ENCODE measurements at places on chromosomes 3 and 15. TPM values are rescaled to one million over a fixed set of nuclear protein-coding genes. Genes with fewer than 3 reads are reported as not detected.

The CCDC54 gene
- total RNA-seq = not detected

The DOCK3 gene
- total RNA-seq = 0.50 TPM

The AADACL2 gene
- total RNA-seq = not detected

The EPHB1 gene
- 0.37 TPM for total RNA-seq

The GP9 gene
- total RNA-seq = not detected

The TMC3 gene
- not detected for total RNA-seq

The ROPN1 gene
- not detected for total RNA-seq

The DPPA4 gene
- not detected for total RNA-seq

The ZNF80 gene
- not detected for total RNA-seq

The ILDR1 gene
- total RNA-seq = not detected

The OXSR1 gene
- 33.2 TPM for total RNA-seq

The LRRC31 gene
- not detected for total RNA-seq

The IMPG2 gene
- not detected for total RNA-seq

The OCA2 gene
- total RNA-seq = 0.09 TPM

The ALDH1L1 gene
- 0.64 TPM for total RNA-seq

The ANKDD1A gene
- 1.9 TPM for total RNA-seq

The MCTP2 gene
- total RNA-seq = not detected

The MORC1 gene
- not detected for total RNA-seq

The CACNA1D gene
- 1.2 TPM for total RNA-seq

The KLHL6 gene
- total RNA-seq = not detected

The ZKSCAN7 gene
- total RNA-seq = not detected

The ANKUB1 gene
- not detected for total RNA-seq

The MDFIC2 gene
- total RNA-seq = not detected

The HMCES gene
- 41.7 TPM for total RNA-seq

The TMEM207 gene
- total RNA-seq = not detected

The FANCD2OS gene
- not detected for total RNA-seq

The PRR23A gene
- not detected for total RNA-seq

The INKA1 gene
- total RNA-seq = 1.7 TPM

The CLDN16 gene
- total RNA-seq = 0.06 TPM

The GPR160 gene
- total RNA-seq = 1.8 TPM

The EOGT gene
- total RNA-seq = 12.8 TPM

The CYP11A1 gene
- total RNA-seq = not detected

The SPRED1 gene
- total RNA-seq = 11.4 TPM

The ZDHHC19 gene
- 0.60 TPM for total RNA-seq

The CAPN7 gene
- 23.8 TPM for total RNA-seq

The GOLGA8T gene
- total RNA-seq = 1.6 TPM

The ZNF148 gene
- 11.4 TPM for total RNA-seq

The DPPA2 gene
- not detected for total RNA-seq

The CELSR3 gene
- 5.4 TPM for total RNA-seq

The TMEM212 gene
- not detected for total RNA-seq

The SLC22A13 gene
- not detected for total RNA-seq

The SPATA12 gene
- total RNA-seq = 0.44 TPM

The FBXL2 gene
- total RNA-seq = 6.0 TPM

The ROPN1B gene
- not detected for total RNA-seq

The SLC7A14 gene
- total RNA-seq = not detected

The SEMA3F gene
- 7.1 TPM for total RNA-seq

The GOLIM4 gene
- 20.4 TPM for total RNA-seq

All from A549 treated with CpdA at 1 μM for 4 hours (cell line).